NCI-H2171 treated with DMSO at 0.1 percent for 48 hours (cell line): ENCODE measurements at places on chromosomes 2 and 18.
A peak's percentile ranks its signal among the peaks of the same experiment; 100 is the strongest.

- no peak for DNase-seq
Observed at GRCh38 chr2:95079199-95079683, 42.4 kb downstream of the MRPS5 start.

GRCh38 chr2:239318151-239318611 is 82.6 kb downstream of the HDAC4 start:
- no peak for DNase-seq

DNA sequence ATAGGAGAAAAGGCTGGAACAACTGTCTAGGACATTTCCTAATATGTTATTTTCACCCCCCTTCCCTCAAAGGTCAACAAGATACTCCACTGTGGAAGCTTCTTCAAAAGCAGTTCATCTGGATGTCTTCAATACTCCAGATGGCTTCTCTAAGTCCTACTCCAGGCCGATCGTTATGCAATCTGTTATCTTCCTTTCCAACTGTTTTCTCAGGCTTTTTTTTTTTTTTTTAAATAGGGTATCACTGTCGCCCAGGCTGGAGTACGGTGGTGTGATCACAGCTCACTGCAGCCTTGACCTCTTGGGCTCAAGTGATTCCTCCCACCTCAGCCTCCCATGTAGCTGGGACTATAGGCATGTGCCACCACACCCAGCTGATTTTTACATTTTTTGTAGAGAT is 26.3 kb downstream of the ATP8B1 start:
- DNase-seq = peak; percentile 93

GRCh38 chr2:119943058-119943457 is 69.8 kb upstream of the EPB41L5 start:
- DNase-seq = no peak

GRCh38 chr18:47603158-47603557 is 327.3 kb downstream of the SMAD2 start:
- no peak for DNase-seq

GRCh38 chr2:153373510-153374279 is 104.9 kb downstream of the RPRM start:
- no peak for DNase-seq

DNA sequence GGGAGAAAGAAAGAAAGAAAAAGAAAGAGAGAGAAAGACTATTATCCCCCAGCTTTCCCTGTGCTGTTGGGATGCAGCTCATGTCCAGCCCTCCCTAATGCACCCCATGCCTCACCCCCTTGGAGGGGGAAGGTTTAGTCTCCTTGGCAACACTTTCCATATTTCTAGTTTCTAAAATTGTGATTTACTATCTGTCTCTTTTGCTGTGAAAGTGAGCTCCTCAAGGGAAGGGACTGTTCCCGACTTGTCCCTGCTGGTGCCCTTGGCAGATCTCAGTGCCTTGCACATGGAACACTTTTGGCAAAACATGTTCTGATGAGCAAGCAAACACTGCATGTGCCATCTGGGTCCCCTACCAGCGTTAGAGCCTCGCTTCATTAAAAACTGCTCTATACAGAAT is 11.7 kb upstream of the NAPG start:
- DNase-seq = peak; percentile 45

DNA sequence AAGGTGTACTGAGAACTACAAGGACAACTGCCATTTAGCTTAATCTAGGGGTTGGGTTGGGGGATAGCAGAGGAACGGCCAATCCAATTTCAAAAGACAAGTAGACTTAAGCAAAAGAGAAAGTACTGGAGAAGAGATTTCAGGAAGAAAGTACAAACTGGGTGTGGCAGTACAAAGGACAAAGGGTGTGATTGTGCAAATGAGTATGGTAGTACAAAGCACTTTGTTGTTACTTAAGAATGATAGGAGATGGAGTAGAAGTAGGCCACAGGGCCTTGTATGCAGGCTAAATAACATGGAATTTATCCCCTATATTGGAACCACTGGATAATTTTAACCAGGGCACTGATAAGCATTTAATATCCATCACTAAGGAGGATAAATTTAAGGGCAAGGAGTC is 4.7 kb upstream of the ORC2 start:
- DNase-seq = no peak

GRCh38 chr2:61906186-61906470 is 654 bp downstream of the COMMD1 start:
- no peak for DNase-seq

DNA sequence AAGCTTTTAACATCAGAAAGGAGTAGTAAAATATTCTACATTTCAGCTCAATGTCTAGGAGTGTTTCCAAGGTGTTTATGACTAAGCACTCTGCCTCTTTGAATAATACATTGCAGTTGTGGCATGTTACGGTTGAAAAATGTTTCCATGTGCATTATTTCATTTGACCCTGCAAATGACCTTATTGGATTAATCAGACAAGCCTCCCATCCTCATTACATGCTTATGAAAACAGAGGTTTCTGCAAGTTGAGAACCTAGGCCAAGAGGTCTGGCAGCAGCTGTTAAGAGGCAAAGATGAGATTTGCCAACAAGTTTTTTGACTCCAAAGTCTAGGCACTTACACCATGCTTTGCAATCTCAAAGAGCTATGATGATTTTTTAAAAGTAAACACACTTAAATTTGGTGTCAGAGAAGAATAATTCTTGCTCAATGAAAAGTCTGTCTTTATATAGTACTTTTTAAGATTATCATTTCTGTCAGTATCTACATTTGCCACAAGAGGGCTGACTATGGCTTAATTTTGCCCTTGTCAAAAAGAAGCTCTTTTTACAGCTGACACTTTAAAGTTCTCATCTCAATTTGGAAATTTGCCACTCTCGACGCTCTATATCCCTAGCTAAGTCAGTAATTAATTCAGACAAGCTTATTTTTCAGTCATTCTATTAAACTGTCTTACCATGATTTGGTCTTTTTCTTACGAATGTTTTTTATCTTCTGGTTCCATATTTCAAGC is 260.6 kb downstream of the PAX3 start:
- peak; percentile 55 for DNase-seq

- no peak for DNase-seq
Observed at GRCh38 chr18:57311472-57311871, 40.9 kb upstream of the ST8SIA3 start.

GRCh38 chr18:8217051-8217564 is 392.1 kb upstream of the RAB12 start:
- DNase-seq = no peak

- DNase-seq = no peak
Observed at GRCh38 chr2:135703300-135703699, 38.4 kb upstream of the UBXN4 start.

DNA sequence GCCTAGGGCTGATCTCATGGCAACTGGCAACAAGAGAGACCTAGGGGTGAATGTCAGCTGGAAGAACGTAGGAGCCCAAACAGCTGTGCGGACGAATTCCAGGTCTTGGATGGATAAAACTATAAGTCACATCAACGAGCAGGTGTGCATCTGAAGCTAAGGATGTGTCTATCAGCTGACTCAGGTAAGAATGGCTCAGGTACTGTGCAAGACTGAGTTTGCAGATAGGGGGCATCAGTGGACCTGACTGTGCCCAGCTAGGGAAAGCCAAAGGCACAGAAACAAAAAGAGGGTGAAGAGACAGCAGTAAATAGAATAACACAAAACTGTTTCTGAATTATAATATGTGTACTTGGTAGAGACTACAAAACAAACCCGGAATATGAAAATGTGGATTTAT is 357.3 kb downstream of the ZEB2 start:
- DNase-seq = no peak

DNA sequence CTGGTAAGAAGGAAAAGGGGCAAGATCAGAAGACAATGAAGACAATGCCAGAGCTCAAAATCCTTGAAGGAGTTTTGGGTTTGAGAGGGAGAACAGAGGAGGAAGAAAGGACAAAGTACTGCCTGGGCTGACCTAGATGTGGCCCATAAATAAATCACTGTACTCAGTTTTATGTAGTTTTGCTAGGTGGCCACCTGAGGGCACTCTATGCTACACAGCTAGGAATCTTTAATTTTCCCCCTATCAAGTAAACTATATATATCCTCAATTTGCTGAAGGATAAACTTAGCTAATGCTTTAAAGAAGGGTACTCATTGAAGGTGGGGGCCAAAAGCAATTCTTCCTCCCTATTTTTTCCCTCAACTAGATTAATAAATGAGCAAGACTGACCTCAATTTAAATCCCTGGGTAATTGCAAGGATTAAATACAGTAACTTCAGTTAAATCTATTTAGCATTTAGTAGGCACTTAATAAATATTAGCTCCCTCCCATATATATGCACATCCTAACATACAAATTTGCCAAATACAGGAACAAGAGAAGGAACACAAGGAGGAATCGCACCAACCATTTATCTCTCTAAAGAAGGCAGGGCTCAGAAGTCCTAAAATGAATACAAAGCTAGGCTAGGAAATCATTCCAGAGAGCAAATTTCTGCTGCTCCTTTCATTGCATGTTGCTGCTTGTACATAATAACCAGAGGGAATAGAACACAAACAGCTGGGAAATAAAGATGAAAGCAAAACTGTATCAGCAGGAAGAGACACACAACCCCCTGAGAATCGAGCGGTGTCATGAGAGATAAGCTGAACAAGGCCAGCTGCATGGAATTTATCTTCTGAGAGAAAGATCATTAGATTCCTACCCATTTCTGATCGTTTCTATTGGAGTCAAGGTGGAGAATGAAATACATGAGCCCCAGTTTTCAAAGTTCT is 540.1 kb downstream of the NRXN1 start:
- peak; percentile 72 for DNase-seq

DNA sequence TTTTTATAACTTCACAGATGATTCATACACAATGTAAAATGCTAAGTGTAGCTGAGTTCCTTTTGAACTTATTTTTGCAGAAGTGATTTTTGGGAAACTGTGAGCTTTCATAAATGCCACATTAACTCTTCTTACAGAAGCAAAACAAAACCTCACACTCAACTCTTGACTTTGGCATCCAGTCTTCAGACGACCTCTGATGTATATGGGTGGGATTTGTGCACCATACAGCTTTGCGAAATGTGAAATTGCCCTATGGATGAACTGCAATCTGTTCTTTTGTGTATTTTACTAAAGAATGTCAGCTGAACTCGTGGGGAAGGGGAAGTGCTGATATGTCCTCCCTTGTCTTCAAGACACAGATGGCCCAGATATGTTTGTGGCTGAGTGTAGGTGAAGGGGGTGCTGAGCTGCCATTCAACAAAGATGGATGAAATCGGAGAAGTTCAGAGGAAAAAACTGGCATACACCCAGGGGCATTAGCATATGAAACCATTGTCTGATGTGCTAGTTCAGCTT is 218.3 kb downstream of the PTGR3 start:
- DNase-seq = peak; percentile 91
